ENCODE measurements at places on chromosomes 6 and 20.
A peak's percentile ranks its signal among the peaks of the same experiment; 100 is the strongest.

DNA sequence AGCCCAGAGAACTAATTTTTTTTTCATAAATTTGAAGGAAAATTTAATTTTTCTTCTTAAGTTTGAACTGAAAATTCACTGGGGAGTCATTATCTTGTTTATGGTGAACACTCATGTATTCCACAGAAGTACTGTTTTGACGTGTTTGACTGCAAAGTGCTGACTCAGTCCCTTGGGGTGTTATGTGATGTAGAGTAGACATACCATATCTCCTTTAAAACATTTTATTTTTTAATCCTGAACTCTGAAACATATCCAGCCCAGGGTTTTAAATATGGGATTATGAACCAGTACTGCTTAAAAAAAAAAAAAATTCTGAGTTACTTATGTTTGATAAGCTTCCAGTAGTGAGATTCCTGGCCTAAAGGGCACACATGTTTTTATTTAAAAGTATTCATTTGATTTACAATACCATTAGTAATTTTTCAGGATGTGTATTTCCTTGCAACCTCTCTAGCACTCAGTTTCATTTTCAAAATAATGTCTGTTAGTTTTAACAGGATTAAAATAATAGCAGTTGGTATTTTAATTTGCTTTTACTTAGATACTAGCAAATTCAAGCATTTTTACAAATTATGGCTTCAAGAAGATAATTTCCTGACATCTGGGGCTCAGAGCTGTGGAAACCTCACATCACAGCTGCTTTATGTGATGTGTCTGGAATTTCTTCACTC lies 81.7 kb upstream of the PDE10A start:
- no peak for DNase-seq

- DNase-seq, result no peak
Measured at GRCh38 chr6:94953867-94954631, 623.3 kb upstream of the MANEA start.

GRCh38 chr6:2231438-2231837 lies 14.0 kb downstream of the GMDS start:
- DNase-seq, result no peak

- DNase-seq, result no peak
Measured at GRCh38 chr6:1326535-1327121, 14.7 kb downstream of the FOXQ1 start.

DNA sequence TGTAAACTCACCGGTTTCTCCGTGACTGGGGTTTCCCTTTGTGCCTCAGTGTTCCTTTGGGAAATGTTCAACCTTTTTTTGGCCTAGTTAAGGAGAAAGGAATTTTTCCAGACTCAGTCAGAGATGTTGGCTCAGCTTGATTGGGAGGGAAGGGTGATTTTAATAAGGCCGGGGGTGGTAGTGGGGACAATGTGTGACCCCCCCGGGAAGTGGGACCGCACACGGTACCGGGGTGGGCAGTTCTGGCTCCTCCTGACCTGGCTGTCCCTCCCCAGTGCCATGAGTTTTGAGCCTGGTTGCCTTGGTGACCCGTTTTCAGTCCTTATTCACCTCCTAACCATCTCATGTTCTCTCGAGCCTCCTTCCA lies 132.7 kb downstream of the SNX5 start:
- DNase-seq, result no peak

DNA sequence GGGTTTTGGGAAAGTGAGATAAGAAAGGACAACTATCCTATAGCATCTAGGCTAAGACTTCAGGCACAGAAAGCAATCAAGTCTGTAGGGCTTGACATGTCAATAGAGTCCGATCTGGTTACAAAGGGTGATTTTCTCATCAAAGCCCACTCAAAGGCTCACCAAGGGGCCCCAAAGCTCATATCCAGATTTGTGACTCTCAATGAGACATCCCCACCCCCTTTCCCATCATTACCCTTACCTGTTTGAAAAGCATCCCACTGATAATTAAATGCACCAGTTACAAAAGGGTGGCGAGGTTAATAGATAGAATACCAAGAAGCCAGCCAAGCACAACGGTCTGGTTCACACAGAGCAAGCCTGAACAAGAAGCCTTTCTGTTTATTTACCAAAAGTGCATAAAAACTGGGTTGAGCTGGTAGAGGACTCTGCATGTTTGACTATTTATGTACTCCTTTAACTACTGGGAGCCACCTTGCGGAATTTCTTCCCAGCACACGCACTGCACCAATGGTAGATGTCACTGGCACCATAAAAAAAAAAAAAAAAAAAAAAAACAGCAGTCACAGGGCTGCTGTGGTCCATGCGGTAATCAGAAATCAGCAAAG lies 6.1 kb downstream of the JAG1 start:
- DNase-seq, result no peak

- DNase-seq, result no peak
Measured at GRCh38 chr20:62355878-62356588, 11.1 kb downstream of the LAMA5 start.

- no peak for DNase-seq
Measured at GRCh38 chr20:19344341-19344740, 131.9 kb downstream of the SLC24A3 start.

DNA sequence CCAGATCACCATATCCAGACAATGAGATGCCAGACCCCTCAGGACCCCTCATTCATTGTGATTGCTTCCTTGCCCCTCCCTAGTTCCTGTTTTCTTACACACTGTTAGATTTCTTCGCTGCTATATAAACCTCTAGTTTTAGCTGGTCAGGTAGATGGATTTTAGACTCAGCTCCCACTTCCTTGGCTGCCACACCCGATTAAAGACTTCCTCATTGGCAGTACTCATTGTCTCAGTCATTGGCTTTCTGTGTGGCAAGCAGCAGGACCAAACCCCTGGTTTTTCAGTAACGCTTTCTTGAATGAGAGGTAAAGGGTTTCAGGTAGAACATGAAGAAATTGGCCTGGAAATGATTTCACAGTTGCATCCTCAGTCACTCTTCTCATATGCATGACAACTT lies 47.9 kb downstream of the QRSL1 start:
- DNase-seq, result no peak

DNA sequence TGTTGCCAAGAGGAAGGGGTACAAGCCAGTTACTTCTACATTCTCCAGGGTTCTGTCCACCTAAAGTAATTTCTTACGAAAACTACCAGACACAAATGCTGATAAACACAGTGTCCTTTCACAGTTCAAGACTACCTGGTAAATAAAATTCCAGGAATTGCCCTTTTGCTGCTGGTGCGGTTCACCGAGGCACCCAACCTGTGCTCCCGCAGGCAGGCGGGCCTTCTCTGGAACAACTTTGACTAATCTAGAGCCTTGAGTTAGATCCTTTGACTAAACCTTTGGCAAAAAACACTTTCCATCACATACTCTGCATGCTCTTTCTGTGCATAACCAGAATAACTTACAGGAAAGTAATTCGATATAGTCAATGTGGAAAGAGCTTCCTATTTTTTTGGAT lies 107.0 kb downstream of the HUS1B start:
- no peak for DNase-seq

GRCh38 chr6:147909640-147910039 lies 401.1 kb downstream of the SAMD5 start:
- no peak for DNase-seq

DNA sequence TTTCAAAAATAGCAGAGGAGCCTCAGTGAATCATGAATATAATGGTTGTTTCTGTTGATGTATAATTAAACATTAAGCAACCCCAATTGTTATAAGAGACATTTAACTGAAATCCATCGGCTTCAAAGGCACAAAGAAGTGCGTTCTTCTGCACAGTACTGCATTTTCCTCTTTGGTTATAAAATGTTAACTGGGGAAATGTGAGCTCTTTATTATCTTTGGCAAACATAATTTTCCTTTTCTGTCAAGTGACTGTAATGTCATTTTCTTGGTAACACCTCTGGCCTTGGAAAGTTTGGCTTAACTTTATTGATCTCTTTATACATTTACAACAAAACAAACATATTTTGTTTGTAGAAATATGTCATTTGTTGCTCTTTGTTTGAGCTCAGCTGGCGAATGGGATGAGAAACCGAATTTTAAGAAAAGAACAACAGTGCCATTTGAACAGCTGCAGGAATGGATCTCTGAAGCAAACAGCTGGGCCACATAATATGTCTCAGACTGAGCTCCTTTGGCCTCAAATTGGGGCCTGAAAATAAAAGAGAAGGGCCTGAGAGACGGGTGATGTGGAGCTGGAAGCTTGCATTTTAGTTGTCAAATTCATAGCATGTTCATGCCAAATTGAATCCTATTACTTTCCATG lies 427.0 kb upstream of the SPTLC3 start:
- DNase-seq, result no peak

DNA sequence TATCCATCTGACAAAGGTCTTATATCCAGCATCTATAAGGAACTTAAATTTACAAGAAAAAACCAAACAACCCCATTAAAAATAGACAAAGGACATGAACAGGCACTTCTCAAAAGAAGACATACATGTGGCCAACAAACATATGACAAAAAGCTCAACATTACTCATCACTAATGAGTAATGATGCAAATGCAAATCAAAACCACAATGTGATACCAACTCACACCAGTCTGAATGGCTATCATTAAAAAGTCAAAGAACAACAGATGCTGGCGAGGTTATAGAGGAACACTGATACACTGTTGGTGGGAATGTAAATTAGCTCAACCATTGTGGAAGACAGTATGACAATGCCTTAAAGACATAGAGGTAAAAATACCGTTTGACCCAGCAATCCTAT lies 13.9 kb downstream of the MACROD2 start:
- DNase-seq, result no peak

GRCh38 chr6:1952740-1953360 lies 292.6 kb downstream of the GMDS start:
- no peak for DNase-seq

DNA sequence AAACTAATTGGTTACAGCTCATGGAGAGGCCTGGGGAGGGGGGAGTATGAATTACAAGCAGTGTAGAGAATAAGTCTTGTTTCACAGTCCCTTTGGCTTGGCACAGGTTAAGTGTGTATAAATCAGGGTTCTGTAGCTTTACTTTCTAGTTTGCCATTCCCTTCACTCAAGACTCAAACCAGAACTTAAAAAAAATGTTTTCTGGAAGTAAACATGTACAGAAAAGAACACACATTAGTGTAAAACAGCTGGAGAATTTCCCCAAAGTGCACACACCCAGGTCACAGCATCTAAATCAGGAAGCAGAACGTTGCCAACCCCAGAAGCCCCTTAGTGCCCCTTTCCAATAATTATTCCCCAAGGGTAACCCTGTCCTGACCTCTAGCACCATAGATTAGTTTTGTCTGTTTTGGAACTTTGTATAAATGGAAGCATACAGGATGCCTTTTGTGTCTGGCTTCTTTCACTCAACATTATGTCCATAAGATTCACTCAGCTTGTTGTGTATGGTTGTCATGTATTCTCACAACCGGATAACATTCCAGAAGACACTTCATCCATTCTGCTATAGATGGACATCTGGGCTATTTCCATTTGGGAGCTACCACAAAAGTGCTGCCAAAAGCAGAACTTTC lies 33.7 kb upstream of the SCUBE3 start:
- no peak for DNase-seq

GRCh38 chr6:96196633-96197032 lies 180.9 kb downstream of the FUT9 start:
- no peak for DNase-seq

DNA sequence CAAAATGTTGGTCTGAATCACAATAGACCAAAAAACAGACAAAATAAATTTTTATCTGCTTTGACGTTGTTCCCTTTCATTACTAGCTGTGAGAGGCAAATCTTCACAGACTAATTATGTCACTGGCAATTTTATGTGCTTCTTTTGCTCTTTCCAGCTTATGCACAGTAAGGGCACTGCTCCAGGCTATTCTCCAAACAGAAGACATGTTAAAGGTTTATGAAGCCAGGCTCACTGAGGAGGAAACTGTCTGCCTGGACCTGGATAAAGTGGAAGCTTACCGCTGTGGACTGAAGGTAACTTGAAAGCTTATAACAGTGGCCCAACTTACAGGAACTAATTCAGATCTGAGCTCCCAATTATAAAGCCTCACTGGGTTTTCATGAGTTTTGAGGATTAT lies 15.5 kb upstream of the SNRNP48 start:
- DNase-seq, result no peak

- no peak for DNase-seq
Measured at GRCh38 chr20:33158637-33159385, 9.1 kb upstream of the BPIFA2 start.

- no peak for DNase-seq
Measured at GRCh38 chr6:134330555-134330954, 12.6 kb upstream of the SGK1 start.

DNA sequence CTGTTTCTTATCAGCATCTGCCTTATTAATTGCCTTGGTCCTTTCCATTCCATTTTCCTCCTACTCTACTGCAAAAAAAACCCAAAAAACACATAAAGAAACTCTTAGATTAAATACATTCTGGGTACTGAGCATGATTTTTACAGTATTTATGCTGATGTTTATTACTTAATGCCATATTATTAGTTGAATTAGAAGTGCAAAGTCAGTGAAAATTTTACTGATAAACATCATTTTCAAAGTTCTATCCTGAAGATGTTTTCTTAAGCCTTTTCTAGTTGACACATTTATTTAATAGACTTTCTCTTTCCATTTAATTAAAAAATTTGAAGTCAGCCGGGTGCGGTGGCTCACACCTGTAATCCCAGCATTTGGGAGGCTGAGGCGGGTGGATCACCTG lies 236.0 kb upstream of the RUNX2 start:
- no peak for DNase-seq

DNA sequence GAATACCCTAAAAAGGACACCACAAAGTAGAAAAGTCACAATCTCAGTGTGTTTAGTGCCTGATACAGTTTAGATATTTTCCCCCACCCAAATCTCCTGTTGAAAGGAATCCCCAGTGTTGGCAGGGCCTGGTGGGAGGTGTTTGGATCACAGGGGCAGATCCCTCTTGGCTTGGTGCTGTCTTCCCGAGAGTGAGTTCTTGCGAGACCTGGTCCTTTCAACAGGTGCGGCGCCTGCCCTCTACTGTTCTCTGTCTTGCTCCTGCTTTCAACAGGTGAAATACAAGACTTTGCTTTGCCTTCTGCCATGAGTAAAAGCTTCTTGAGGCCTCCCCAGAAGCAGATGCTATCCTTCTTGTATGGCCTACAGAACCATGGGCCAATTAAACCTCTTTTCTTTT lies 534.3 kb upstream of the NRSN1 start:
- no peak for DNase-seq

DNA sequence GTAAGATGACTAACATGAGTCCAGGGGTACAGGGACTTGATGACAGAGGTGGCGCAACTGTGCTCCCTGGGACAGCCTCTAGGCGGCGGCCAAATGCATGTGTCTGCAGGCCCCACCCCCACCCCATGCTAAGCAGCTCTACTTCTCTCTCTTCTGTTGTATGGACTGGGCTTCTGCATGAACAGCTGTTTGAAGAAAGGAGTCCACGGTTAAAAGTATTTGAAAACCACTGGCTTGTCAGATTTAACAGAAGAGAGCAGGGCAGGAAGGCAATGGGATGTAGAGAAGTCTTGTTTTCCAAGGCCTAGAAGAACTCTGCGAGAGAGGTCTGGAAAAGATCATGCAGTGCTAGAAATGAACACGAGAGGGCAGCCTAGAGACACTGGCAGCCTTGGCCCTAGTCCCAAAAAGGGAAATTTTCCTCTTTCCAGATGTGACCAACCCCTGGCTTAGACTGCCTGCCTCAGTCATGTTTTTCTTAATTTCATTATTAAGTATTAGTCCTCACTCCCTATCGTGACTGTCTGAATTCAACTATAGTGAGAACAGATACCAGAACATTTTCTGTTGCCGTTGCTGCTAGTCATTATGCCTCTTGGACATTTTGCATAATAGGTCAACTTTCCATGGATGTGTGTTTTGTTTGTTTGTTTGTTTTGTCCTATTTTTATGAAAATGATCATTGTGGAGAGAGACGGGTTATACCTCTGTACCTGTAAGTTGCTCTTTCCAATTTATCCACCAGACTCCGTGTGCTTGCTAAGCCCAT lies 265.0 kb downstream of the ADGRG6 start:
- peak; percentile 11 for DNase-seq
